Activated CD4-positive, alpha-beta T cell treated with anti-CD3 and anti-CD28 coated beads, Interleukin-2, Interleukin-6, amounts not matched to agents 100 ng/mL and 50 ng/mL, durations not matched to agents 16 hours and 8 hours (primary cell): ENCODE measurements at places on chromosomes 2 and 18.

GRCh38 chr2:170006587-170007325 is 171.2 kb upstream of the MYO3B start:
- DNase-seq = no peak

GRCh38 chr2:149586063-149586462 is 1.5 kb downstream of the MMADHC start:
- DNase-seq = no peak

DNA sequence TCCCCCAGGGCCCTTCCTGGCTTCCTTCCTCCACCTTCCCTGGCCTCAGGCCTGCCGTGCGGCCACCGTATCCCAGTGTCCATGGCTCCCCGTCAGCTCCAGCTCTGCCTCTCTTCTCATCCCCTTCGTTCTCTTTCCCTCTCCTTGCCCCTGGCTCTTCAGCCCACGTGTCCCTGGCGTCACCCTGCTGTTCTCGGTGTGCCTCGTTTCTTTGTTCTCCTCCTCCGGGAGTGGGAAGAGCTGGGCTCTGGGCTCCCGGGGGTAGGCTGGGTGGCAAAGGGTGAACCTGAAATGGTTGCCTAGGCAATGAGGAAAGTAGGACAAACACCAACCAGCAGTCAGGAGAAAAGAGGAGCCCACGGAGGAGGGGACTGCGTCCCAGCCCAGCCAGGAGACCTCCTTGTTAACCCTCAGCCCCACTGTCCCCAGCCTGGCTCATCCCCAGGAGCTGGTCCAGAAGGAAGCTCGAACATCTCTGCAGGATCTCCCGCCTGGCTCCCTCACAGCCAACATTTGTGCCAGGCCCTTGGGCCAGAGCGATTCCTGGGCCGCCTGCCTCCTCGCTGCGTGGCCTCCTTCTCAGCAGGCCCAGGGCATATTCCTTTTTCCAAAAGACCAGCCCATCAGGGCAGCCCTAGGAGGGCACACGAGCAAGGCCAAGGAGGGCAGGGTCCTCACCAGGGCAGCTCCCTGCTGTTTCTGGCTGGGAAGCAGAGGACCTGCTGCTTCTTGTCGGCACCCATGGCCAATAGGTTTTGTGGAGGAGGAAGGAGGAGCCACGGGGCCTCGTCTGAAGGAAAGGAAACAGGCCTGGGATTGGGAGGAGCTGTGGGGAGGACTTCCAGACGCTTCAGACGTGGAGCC is 30.9 kb upstream of the DNMT3A start:
- DNase-seq = no peak

DNA sequence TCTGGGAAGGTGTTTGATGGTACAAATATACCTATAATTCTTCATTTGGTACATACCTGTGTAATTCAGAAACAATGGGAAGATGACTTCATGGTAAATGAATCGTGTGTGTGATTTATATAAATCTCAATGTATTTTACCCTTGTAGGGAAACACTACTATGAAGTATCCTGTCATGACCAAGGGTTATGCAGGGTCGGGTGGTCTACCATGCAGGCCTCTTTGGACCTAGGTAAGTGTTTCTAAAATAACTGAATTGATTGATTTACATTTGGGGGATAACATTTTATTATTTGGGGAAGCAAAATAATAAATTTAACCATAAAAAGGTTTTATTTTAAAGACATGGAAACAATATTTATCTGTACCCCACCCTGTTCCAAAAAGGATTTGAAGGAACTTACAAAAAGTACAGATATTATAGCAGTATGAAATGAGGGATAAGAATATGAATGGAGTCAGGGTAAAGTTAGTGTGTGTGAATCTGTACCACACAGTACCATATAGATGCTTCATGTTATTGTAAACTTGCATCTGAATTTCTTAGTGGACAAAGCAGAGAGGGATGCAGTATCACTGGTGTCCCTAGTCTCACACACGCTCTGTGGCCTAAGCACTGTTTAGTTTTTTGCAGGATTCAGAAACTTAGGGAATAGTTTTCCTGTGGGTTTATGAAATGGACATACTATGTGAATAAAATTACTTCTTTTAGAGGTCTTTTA is 11.5 kb downstream of the DDX1 start:
- DNase-seq = no peak

DNA sequence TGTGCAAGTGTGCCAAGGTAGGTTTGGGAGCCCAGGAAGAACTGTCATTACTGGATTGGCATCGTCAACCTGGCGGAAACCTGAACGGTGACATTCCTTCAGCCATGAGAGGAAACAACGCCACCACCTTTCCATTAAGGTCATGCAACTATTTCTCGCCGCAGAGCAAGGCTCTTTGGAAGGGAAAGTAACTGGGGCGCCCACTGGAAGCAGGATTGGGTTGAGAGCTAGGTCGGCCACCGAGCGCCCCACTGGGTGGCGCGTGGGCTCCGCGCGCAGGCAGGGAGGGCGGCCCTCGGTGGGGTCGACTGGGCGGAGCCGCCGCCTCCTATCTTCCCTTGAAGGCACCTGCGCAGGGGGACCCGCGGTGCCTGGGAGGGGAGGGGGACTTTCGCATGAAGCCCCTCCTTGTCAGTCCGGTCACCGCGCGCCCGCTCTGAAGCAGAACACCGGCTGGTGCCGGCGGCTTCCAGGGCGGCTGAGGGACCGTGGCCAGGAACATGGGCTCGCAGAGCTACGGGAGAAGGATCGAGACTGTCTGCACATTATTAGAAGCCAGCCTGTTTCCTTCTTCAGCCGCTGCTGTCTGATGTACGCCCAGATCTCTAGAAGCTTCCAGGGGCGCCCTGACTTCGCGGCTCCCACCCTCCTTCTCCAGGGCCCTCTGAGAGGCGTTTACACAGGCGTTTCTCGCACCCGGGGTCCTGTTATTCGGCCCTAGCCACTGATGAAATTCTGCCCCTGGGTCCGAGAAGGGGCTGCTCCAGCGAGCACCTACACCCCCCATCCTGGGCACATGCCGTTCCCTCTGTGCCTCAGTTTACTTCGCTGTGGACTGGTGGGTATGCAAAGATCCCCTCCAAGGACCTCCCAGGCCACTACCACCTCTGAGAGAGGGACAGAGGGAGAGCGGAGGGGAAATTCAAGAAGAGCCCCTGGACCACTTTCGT is 27.3 kb upstream of the MAL start:
- DNase-seq = no peak

DNA sequence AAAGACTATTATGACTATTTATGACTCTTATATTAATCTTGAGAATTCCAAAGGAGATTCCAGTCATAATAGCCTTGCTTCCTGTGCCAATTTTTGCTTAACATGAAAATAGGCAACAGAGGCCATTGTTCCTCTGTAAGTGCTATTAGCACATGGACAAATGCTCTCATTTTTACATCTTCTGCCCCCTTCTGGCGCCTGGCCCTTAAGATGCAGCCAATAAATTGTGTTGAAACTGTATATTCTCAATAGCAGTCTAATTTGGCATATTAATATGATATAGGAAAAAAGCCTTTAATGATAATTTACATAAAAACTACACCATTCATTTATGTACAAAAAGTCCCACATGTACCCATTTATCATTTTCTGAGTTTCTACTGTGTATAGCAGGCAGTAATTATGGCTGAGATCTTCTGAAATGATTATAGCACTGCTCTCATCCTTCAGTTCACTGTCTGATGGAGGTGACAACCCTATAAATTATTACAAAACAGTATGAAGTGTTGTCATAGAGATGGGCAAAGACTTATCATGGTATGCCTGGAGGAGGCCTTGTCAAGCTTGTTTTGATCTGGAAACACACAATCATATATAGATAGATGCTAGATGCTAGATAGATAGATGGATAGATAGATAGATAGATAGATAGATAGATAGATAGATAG is 613.3 kb downstream of the TSN start:
- DNase-seq = no peak

- DNase-seq = peak; percentile 8
Measured at GRCh38 chr2:101036562-101036961, 34.5 kb downstream of the RPL31 start.
